Thoracic aorta (tissue), 2 donors: ENCODE measurements at places on chromosomes 11 and 22. TPM values are rescaled to one million over a fixed set of nuclear protein-coding genes. Genes with fewer than 3 reads are reported as not detected.

Gene DEUP1
- total RNA-seq, result not detected

Gene OR8G5
- not detected for total RNA-seq

Gene SCGB1A1
- total RNA-seq, result not detected

Gene RAG1
- 0.28 TPM for total RNA-seq

Gene BET1L
- total RNA-seq, result 42.7 TPM

Gene CFAP68
- total RNA-seq, result 1.9 TPM

Gene MIOX
- not detected for total RNA-seq

Gene LRRC75B
- 18.7 TPM for total RNA-seq

Gene CYB5R2
- total RNA-seq, result 12.6 TPM

Gene MFRP
- 0.27 TPM for total RNA-seq

Gene AIFM3
- total RNA-seq, result 5.8 TPM

Gene MOGAT2
- not detected for total RNA-seq

Gene APOBEC3H
- total RNA-seq, result 1.6 TPM

Gene NRIP3
- 5.3 TPM for total RNA-seq

Gene DDI1
- not detected for total RNA-seq

Gene EI24
- total RNA-seq, result 68.4 TPM

Gene GRAP2
- total RNA-seq, result 1.8 TPM

Gene CCDC89
- total RNA-seq, result 0.81 TPM

Gene ESRRA
- total RNA-seq, result 33.4 TPM

Gene CREB3L1
- total RNA-seq, result 7.6 TPM

Gene PRG2
- total RNA-seq, result not detected

Gene F2
- not detected for total RNA-seq

Gene OR51B4
- not detected for total RNA-seq

Gene SPECC1L
- total RNA-seq, result 49.4 TPM
